ENCODE measurements at places on chromosomes 7 and 10.
A peak's percentile ranks its signal among the peaks of the same experiment; 100 is the strongest.

DNA sequence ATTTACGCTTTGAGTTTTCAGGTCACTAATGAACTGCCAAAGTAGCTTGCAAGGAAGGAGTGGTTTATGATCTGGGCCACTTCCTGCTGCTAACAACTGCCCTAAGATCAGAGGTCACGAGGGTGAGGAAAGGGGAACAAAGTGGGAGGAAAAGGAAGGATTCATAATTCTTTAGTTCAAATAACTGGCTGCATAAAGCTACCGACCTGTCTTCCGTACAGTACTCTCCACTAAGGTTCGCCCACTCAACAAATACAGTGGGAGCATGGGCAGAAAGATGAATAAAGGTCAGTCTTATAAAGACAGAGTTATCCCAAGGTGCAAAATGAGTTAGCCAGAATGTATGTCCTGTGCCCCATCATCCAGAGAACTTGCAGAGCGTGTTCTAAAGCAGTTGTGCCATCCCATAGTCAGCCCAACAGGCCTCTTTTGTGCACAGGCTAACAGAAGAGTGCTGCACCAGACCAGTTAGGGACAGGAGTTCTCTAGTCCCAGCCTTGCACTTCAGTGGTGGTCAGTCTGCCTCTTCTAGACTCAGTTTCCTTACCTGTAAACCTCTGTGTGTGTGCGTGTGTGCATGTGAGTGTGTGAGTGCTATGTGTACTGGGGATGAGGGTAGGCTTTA, 65.9 kb downstream of the CREB3L2 start:
- no peak for DNase-seq

DNA sequence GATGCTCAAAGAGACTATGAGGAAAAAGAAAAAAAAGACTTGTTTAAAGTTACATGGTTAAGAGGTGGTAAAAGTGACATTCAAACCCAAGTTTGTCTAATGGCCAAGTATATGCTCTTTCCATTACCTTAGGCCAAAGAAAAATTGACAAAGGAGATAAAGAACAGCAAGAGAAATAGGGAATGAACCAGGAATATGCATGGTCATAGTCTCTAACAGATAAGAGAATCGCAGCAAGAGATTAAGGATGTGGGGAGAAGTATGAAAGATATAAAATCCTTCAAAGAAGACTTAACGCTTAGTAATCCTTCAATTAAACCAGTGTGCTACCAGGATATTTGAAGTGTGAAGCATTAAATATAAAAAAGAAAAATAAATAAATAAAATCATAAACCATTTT, 23.2 kb upstream of the LRRN3 start:
- DNase-seq = no peak

DNA sequence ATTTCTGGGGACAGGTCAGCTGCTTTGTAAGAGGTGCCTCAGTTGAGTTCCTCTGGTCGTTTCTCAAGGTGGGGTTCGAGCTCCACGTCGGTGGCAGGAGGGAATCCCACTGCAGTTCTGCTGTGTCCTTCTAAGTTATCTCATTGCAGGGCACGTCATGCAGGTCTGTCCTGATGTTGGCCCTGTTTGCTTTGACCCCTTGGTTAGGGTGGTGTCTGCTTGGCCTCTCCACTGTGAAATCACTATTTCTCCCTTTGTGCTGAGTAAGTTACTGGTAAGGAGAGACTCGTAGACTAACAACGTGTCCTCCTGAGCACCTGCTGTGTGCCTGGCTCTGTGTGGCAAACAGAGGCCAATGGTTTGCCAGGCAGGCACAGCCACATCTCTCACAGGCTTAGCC, 372.9 kb upstream of the ZMIZ1 start:
- no peak for DNase-seq

- no peak for DNase-seq
Measured at GRCh38 chr10:125936331-125936730, 40.0 kb downstream of the FANK1 start.

GRCh38 chr7:99456288-99456687, 9.7 kb downstream of the ATP5MF start:
- no peak for DNase-seq

DNA sequence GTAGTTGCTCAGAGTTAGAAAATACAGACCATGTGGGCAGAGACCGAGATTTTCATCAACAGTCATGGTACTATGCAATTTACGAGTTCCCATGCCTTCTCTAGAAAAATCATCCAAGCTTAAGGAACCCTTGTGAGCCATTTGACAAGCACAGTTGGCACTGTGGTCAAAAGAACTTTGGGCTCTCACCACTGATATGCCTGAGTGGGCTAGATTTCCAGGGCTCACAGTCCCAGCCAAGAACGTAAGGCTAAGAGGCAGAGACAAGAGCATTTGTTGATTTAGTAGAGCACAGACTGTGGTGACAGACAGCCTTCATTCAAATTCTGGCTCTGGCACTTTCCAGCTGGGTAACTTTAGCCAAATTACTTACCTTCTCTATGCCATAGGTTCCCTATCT, 407.0 kb downstream of the SORCS1 start:
- DNase-seq = no peak

DNA sequence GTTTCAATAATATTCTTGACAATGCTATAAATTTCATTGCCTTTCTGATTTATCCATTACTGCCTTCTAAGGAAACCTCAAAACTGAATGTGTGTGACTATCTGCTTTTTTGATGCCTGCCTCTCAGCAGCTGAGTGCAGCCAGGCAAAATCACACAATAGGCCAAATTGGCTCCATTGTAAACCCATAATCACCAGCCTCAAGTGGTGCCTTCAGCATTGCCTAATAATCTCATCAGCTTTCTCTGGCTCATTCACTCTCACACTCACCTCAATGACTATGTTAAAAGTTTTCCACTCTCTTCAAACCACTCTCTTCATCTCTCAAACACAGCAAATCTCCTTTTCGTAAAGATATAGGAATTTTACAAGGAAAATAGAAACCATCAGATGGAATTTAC, 182.5 kb upstream of the COL1A2 start:
- no peak for DNase-seq

- no peak for DNase-seq
Measured at GRCh38 chr7:123096434-123096833, 100.9 kb upstream of the TAS2R16 start.

DNA sequence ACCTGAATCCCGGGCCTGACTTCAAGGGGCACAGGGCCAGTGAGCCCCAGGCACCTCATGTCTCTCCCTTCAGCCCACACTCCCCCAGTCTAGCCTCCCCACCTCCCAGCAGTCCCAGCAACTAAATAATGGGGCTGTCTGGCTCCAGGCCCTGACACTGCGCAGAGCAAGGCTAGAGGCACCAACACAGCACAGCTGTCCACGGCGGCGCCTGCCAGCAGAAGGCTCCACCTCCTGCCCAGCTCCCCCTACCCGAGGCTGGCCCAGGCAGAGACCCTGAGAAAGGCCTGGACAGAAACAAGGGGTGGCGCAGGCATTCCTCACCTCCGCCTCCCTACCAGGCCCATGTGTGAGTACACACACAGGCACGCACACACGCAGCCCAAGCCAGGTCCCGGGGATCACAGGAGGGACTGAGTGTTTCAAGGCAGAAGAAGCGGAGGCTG, 6.1 kb downstream of the KCNH2 start:
- DNase-seq = no peak

- peak; percentile 53 for DNase-seq
Measured at GRCh38 chr7:99365318-99366141, 9.0 kb upstream of the ARPC1B start.

GRCh38 chr10:77383861-77384553, 253.6 kb downstream of the KCNMA1 start:
- no peak for DNase-seq

DNA sequence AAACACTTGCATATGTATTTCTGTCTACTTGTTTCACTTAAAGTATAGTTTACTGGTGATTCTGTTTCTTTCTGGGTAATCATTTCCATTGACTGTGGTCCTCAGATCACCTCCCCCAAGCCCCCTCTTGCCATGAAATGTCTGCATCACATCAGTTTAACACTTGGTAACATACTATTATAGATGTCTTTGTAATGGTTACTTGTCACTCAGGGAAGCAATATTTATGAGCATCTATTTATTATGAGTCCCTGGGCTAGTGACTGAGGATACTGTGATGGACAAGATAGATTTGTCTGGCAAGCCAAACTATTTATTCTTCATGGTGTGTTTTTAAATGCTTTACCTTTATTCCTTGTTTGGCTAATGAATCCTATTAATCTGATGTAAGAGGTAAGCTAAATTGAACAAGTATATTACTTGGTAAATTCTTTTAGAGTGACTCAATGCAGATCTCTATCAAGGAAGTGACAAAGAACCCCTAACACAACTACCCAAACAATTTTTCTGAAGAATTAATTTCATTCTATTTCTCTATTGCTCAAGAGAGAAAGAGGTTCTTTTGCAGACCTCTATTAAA, 270.9 kb downstream of the RELN start:
- no peak for DNase-seq

DNA sequence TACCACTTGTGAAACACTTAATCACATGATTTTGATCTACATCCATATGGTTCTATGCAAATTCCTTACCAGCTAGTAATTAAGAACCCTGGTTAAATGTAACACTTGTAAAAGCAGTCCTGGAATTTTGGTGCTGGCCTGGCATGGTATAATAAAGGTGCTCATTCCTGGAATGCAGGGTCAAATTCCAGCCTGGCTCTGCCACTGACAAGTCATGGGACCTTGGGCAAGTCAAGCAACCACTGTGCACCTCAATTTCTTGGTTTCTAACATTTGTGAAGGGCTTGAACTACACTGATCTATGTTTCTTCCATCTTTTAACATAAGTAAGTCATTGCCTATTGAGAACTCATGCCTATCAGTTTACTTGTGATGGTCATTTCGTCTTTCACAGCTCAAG, 91.9 kb upstream of the PIK3CG start:
- DNase-seq = no peak

- no peak for DNase-seq
Measured at GRCh38 chr7:81430761-81431160, 339.1 kb downstream of the HGF start.

DNA sequence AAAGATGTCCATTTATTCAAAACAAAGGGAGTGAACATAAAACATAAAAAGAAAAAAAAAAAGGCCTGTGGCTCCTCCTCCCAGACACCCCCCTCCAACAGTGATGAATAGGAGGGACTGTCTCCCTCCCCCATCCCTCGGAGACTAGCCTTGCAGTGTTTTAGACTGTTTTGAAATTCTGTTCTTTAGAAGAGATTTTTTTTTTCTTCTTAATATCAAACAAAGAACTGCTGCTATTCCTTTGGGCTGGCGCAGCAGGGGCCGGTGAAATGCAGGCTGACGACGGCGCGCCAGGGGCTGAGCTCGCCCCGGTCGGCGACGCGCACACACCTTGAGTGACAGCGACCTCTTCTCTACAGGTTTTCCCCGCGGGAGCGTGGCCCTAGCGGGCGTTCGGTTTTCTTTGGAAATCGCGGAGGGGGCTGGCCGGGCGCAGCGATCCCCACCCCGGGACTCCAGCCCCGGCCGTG, at the start of gene LANCL2:
TSS of gene LANCL2 (plus strand) at position 133 of the 470 bp plus-strand sequence. CDS start 689 bp downstream, outside the sequence.
- DNase-seq = no peak

DNA sequence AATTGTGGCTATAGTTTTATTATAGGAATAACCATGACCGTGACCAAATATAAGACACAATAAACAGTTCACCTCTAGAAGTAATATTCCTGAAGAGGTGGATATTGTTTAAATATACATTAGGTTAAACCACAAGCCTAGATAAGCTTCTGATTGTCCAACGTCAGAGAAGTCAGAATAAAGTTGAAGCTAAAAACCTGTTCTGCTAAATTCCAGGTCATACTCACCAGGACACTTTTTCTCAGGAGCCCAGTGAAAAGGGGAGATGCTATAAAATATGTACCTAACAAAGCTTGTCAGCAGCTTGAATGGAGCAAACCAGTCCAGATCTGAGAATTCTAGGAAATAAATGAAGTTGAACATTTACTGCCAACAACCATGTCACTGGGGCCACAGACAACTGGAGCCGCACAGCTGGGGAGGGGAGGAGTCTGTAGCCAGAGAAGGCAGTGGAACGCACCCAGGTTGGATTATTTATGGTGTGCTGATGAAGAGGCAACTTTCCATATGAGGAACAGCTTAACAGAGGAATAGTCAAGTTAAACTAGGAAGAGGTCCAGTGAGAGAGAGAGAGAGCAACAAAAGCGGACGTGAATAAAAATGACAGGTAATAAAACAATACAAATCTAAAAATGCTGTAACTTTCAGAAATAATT, 191.1 kb downstream of the ZNF438 start:
- no peak for DNase-seq

DNA sequence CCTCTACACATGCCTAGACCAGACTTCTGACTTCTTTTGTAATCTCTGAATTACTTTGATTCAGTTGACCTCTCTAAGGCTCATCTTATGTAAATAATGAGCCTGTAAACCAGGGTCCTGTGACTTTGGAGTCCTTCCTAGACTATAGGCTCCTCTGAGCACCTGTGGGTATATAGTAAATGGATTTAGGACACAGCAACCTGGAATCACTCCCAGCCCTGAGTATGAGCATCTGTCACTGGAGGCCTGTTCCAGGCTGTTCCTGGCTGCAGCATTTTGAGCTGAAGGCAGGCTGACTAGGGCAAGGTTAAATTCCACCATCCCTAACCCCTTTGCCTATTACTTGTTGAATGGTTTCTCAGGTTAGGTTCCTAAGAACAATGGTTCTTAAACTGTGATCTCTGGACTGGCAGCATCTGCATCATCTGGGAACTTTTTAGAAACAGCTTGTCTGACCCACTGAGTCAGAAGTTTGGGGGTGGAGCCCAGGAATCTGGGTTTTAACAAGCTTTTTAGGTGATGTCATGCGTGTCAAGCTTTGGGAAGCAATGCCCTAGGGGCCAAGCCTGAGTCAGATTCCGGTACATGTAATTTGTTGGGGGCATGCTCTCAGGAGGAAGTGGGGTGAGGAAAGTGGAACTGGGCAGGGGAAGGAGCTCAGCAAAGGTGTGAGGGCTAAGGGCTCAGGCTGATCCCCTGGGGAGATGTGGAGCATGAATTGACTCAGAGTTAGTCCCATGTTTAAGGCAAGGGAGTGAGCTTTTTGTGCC, 28.2 kb downstream of the MINDY4 start:
- no peak for DNase-seq

GRCh38 chr10:5478694-5479305, 20.6 kb downstream of the CALML5 start:
- no peak for DNase-seq

DNA sequence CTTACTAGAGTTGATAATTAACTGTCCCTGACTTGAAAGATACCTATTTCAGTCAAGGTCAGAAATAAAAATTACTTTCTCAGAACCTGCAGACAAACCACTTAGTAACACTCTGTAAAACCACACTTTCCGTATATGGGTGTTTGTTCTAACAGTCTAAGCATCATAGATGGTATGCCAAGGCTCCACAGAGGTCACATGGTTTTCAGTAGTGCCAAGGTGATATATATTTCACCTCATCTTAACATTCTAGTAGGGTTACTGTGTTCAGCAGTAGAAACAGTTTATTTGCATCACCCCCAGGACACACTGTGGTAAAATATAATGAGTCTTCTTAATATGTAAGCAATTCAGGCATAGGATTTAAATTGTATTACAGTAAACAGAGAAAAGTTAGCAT, 61.5 kb downstream of the KCND2 start:
- no peak for DNase-seq

GRCh38 chr7:103573479-103574058, 127.6 kb upstream of the SLC26A5 start:
- DNase-seq = no peak

GRCh38 chr10:112790921-112791320, 159.1 kb upstream of the TCF7L2 start:
- DNase-seq = no peak

GRCh38 chr10:63286340-63286739, 153.2 kb downstream of the NRBF2 start:
- DNase-seq = no peak

Data from activated T-helper 9 cell treated with anti-CD3 and anti-CD28 coated beads, Interleukin-2, amount 50 U/mL, for 16 hours (primary cell).